ENCODE measurements at places on chromosomes 16 and 17. TPM values are rescaled to one million over a fixed set of nuclear protein-coding genes. Genes with fewer than 3 reads are reported as not detected.

Gene KRTAP2-3
- total RNA-seq: not detected

DNA sequence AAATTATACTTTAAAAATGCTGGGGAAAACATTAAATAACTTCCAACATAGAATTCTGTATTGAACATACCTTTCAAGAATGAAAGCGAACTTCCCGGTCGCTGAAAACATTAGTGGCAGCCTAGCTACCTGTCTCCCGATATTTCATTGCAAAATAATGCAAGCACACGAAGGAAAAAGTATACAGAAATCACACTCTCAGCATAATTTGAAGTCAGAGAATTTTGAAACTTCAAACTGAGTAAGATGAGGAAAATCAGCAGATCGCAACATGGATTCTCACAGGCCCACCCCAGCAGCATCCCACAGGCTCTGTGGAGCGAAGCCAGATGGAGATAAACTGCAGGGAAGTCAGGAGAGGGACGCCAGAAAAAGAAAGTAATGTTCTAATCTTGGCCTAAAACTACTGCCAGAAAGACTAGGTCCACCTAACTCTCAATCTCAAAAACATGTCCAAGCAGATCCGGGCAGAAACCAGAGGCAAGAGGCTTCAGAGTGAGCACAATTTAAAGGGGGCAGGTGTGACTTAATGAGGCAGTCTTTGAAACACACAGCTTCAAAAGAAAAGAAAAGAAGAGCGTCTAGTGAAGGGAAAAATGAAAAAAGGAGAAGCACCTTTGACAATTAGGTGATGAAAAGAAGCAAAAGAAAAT, 4.8 kb upstream of the GOSR1 start:
- peaks cover 14% of the 10 kb centered on the region for H3K4me1 ChIP-seq
- no peak overlapping the region for H3K4me3 ChIP-seq
- H3K27me3 ChIP-seq: no peaks in the 10 kb centered on the region
- no peak overlapping the region for H3K27ac ChIP-seq
- no peaks in the 10 kb centered on the region for H3K36me3 ChIP-seq
- no peak for DNase-seq

DNA sequence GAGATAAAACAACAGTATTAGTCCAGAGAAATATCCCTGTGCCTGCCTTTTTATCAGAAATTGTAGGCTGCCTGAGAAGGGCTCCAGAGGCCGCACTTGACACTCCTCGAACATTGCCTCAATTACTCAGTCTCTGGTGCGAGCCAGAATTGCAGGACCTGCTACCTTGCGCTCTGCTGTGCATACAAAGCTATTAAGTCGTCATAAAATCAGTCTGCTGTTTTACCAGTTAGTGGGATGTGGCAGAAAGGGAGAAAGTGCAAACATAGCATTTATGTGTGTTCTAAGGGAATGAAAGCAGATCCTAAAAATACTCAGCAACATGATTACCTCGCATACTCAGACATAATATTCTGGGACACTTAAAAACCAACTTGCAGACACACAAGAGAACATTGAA, 70.6 kb downstream of the TMC6 start:
- no peaks in the 10 kb centered on the region for H3K27me3 ChIP-seq
- peaks cover 58% of the 10 kb centered on the region for H3K4me1 ChIP-seq
- DNase-seq: no peak
- H3K4me3 ChIP-seq: no peak overlapping the region

Gene TMEM88
- total RNA-seq: 26.4 TPM

Measured in left ventricle myocardium inferior (tissue), 1 donor.